Activated CD8-positive, alpha-beta memory T cell treated with anti-CD3 and anti-CD28 coated beads for 4 hours (primary cell): ENCODE measurements at places on chromosomes 16 and 17.

DNA sequence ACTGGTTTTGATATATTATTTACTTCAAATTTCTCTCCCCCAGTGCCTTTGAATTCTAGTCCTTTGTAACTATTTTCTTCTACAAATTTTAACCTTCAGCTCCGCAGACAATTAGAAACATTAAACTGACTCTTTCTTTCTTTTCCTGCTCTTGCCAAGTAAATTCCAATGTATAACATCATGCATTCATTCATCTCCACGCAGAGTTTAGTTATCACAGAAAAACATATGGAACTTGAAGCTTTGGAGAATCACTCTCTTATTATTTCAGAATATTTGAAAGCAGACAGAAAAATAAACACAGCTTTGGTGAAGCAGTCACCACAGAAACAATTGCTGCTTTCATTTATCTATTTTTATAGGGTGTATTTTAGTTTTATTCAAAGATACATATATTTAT is 778.7 kb upstream of the CDH8 start:
- no peak for DNase-seq

- no peak for DNase-seq
Observed at GRCh38 chr17:79864617-79865250, 25.5 kb upstream of the CBX4 start.

DNA sequence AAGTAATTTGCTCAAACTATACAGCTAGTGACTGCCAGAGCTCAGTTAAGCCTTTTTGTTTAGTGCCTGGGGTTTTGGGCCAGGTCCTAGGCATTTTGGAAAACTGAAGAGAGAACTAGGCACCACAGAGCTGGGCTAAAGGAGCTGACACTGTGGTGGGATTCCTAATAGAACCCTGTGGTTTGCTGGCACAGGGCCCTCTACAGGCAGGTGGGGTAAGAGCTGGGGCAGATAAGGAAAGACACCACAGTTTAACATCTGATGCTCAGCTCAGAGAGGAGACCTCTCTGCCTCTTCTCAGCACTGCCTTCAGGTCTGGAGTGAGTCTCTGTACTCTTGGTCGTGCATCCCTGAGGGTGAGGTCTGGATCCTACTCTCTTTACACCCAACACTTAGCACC is 121.2 kb downstream of the SNX11 start:
- DNase-seq, result no peak

- DNase-seq, result no peak
Observed at GRCh38 chr16:82182266-82183003, 12.4 kb upstream of the MPHOSPH6 start.

DNA sequence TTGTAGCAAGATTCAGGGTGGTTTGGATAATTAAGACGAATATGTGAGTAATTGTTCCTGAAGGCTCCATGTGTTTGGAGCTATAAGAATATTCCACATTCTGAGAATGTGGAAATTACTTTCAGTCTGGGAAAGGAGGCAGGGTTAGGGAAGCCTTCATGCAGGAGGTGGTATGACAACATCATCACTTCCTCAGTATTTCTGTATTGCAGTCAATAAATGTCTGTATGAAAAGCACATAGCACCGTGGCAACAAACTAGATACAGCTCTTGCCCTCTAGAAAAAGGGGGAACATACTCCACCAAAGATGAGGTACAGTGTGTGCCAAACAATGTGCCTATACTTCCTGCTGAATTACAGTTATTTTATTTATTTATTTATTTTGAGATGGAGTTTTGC is 26.1 kb upstream of the DHRS7B start:
- DNase-seq, result no peak

DNA sequence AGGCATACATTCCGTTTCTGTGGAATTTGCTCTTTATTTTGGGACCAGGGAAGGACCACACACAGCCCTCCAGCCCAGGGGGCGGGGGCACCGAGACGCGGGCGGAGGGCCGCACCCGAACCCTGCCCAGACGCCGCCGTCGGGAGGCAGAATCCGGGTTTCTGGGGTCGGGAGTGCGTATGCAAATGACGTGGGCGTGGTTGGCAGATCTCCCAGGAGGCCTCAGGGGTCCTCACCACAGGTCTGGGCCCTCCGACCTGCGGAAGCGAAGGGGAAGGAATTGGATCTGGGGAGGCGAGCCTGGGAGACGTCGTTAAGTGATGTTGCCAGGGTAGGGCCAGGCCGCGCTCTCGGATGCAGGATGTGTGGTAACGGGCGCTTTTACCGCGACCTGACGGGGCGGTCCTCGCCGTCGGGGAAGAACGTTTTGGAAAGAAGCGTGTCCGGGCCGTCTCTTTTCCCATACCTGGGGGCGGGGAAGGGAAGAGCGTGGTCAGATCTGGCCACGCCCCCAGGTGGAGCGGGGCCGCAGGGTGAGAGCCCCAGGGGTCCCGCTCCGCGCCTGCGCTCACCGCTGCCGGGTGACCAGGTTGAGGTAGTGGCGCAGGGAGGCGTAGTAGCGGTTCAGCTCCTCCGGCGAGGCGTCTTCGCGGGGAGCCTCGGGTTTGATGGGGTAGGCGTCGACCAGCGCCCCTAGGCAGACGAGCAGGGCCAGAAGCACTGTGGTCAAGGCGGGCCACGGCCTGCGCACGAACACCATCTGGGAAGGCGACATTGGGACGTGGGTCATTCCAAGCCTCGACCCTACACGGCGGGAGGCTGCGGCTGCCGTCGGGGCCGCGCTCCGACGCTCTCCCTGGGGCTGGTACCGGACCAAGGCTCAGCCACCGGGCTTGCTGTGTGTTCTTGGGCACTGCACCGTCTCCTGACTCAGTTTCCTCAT is 745 bp downstream of the PYY start:
- DNase-seq, result no peak
